ENCODE measurements at places on chromosomes 5 and 9.

- no peak for DNase-seq
Observed at GRCh38 chr5:56050551-56051255, 55.9 kb upstream of the IL6ST start.

DNA sequence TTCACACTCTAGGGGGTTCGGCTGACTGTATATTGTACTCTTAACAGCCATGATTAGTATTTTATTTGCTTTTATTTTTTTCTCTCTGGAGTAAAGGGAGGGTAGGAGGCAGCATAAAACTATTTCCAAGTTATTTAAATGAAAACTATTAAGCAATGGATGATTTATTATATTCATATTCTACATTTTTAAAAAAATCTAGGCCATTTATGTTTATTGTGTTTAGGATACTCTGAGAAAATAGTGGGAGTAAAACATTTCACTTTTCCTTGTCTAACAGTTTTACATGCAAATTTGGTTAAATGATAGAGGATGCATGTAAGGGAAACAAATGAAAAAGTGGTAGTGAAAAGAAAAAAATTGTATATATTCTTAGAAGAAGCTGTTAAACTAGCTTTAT lies 276.3 kb downstream of the GAS1 start:
- no peak for DNase-seq

DNA sequence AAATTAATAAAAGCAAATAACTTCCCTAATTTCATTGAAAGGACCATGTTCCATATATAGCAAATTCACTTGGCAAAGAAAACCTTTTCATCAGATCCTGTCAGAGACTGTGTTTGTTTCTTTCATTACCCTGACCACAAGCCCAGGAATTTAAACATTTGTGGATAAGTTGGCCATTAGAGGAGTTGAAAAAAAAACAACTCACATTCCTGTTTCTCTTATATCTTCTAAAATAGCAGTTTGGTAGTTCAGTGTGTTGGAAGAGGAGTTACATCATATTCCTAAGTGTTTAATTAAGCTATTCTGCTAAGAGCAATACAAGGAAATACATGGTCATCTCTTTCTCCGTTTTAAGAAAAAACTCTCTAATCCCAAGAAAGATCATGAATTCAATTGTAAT lies 505.6 kb downstream of the TLE1 start:
- DNase-seq: no peak

DNA sequence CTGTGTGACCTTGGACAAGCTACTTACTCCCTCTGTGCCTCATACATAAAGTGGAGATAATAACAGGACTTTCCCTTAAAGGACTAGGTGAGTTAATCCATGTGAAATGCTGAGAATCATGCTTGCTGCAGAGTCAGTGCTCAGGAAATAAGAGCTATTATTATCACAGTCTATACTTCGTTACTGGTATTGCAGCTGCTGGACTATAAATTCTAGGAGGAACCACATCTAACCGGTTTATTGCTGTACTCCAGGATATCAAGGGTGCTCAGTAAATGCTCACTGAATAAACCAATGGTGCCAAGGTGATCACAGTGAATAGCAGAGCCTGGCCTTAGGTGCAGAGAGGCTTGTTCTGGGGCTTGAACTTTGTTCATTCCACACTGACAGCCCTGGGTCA lies 69.3 kb downstream of the HSPA4 start:
- DNase-seq: no peak

GRCh38 chr5:96458176-96458575 lies 25.1 kb upstream of the PCSK1 start:
- no peak for DNase-seq

DNA sequence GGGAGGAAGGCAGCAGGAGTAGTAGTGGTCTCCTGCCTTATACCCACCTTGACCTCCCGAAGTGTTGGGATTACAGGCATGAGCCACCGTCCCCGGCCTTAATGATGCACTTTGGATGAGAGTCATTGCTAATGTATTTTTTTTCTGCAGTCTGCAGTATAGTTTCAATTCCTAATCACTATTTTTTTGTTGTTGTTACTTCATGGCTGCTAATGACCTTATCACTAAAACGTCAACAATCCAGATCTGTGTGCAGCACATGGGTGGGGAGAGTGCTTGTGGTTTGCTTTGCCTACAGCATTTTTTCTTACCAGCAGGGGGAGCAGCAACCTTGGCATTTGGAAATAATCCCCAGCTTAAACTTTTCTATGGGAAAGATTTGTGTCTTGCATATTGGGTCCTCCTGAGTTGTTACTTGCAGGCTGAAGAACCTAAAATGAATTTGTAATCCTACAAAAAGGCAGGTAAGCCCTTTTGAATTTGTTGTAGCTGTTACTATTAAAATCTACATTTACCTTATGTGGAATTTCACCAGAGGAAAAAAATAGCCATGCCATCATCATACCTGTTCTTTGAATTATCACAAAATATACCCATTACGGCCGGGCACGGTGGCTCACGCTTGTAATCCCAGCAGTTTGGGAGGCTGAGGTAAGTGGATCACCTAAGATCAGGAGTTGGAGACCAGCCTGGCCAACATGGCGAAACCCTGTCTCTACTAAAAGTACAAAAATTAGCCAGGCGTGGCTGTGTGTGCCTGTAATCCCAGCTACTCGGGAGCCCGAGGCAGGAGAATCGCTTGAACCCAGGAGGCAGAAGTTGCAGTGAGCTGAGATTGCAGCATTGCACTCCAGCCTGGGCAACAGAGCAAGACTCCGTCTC lies 6.3 kb upstream of the MED7 start:
- peak; percentile 82 for DNase-seq

DNA sequence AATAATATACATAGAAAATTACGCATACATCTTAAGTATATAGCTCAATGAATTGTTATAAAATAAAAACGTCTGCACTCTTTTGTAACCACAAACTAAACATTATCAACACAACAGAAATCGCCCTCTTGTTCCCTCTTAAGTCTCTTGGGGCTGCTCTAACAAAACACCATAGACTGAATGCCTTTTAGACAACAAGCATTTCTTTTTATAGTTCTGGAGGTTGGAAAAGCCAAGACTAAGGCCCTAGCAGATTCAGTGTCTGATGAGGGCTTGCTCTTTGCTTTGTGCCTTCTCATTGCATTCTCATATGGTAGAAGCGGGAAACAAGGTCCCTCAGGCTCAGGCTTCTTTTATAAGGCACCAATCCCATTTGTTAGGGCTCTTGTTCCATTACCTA lies 4.9 kb upstream of the IFNB1 start:
- no peak for DNase-seq

DNA sequence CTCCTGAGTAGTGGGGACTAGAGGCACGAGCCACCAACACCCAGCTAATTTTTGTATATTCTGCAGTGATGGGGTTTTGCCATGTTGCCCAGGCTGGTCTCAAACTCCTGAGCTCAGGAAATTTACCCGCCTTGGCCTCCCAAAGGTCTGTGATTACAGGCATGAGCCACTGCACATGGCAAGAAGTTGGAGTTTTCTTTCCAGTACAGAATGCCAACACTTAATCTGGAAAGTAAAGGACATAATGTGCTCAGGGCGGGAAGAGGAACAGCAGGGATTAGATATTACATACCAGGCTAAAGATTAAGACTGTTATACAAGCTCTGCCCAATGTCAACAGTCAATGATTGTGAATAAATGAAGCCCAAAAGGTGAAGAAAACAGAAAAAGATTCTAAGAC lies 47.2 kb upstream of the AGXT2 start:
- no peak for DNase-seq

DNA sequence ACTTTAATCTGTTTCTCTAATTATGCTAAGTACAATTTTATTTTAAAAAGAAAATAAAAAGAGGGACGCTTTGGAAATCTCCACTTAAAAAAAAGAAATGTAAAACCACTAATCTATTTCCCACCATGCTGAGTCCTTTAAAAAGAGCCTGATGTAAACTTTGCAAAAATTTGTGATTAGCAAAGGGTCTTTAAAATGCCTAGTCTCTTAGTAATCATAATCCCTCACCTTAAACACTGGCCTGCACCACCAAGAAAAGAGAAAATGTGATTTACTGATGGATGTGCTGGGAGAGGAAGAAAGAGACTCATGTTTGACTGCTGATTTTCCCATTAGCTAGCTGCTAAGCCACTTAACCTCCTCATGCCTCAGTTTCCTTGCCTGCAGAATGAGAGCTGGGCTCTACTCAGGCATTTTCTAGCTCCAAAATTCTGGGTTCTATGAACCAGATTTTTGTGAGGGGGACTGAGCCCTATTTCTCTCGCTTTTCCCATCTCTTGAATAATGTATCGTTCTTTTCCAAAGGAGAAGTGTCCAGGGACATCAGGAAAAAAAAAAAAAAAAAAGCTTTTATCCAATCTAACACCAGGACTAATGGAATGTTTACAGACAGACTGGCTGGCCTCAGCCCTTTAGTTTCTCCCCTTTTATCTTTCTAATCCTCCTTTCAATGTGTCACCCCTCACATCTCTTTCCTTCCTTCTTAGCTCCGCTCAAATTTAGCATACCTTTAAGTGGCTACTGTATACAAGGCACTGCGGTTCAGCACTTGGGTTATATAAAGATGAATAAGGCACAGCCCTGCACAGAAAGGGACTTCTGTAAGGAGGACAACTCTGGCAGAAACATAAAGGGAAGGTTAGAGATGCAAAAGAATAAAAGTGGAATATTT lies 312.4 kb downstream of the ARL15 start:
- no peak for DNase-seq

GRCh38 chr9:82961504-82962125 lies 101.3 kb downstream of the RASEF start:
- DNase-seq: peak; percentile 7

DNA sequence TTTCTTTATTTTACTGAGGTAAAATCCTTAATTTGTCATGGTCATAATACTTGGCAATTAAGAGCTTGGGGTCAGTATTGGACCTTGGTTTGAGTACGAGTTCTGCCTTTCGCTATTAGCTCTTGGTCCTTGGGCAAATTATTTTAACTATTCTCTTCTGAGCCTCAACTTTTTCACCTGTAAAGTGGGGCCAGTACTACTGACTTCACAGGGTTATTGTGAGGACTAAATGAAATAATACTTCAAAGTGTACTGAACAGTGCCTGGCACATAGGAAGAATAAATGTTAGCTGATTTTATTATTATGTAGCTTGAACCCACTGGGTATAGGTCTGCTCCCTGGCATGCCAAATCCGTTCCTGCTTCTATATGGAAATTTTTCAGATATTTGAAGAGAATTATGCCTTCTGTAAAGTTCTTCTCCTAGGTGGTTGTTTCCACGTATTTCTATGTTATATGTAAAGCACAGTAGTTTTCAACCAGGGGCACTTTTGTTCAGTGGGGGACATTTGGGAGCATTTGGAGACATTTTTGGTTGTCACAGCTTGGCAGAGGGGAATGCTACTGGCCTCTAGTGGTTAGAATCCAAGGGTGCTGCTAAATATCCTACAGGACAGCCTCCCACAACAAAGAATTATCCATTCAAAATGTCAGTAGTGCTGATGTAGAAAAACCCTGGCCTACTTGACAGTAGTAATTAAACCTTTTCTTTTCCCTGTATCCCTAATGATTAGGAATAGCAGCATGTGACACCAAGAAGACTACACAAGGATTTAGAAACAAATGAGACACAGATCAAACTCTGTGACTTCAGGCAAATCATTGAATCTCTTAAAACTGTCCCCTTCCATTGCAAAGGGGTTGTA lies 4.5 kb downstream of the RCL1 start:
- DNase-seq: peak; percentile 90

DNA sequence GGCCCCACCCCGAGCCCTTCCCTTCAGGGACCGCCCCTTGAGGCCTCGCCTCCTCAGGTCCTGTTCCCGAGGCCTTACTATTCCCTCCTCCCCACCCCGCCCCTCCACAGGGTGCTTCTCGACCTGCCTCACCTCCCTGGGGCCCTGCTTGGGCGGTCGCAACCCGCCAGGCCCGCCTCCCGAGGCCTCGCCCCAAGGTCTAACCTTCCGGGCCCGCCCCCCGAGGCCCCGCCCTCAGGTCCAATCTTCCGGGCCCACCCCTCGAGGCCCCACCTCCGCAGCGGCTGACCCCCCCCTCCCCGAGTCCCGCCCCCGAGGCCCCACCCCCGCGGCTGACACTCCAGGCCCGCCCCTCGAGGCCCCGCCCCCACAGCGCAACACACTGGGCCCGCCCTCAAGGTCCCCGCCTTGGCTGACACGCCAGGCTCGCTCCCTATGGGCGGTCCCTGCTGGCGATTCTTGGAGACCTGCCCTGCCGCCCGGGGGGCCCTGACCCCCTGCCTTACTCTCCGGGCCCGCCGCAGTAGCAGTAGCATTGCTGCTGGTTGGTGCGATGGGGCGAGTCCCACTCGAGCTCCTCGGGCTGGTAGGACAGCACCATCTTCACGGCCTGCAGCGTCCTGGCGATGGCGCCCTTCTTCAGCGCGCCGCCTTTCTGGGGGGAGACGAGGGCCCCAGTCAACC lies 8.2 kb downstream of the PHF19 start:
- peak; percentile 96 for DNase-seq

GRCh38 chr5:145588113-145588512 lies 247.0 kb downstream of the PRELID2 start:
- no peak for DNase-seq

DNA sequence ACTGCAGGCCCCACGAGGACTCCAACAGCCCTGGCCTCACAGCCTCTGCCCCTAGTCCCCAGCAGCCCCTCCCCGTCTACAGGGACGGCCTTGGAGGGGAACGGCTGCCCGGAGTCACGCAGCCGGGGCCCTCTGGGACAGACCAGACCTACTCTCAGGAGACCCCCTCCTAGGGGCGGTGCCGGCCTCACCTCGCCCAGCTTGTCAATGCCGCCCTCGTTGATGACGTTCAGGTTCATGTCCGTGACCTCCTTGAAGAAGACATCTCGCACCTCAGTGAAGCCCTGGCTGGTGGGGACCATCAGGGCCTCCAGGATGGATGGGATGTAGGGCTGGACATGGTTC lies 58.6 kb downstream of the LRSAM1 start:
- DNase-seq: no peak

GRCh38 chr9:129270903-129271431 lies 92.9 kb upstream of the IER5L start:
- DNase-seq: no peak

DNA sequence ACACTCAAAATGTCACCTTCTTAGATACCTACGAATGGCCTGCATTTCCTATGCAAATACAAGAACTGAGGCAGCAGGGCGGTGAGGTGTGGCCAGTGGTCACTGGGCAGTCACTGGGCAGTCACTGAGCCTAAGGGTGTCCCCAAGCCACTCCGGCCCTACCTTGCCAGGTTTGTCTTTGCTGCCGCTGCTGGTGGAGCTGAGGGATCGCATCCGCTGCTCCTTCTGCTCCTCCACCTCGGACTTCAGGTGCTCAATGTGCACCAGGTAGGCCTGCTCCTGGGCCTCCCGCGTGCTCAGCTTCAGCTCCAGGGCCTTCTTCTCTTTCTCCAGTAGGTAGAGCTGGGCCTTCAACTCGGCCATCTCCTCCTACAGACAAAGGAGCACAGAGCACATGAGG lies 72.3 kb downstream of the DCP2 start:
- DNase-seq: no peak

- DNase-seq: no peak
Observed at GRCh38 chr9:35313916-35314315, 152.1 kb downstream of the UNC13B start.

DNA sequence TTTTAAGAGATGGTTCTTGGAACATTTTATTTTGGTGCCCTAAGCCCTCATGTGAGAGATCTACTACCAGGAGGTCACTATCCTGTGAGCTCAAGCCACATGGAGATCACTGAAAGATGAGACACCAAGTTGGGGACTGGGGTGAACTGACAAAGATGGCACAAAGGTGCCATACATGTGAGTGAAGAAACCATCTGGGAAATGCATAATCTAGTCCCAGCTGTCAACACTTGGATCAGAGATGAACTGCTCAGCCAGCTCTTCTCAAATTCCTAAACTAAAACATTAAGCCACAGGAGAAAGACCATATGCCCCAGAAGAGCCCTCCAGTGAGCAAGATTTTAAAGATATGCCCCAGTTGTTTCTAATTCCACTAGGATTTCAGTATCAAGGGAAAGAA lies 22.2 kb upstream of the MYOT start:
- DNase-seq: no peak

Measured in hematopoietic multipotent progenitor cell treated with erythropoietin and hydrocortisone succinate and interleukin-3 and kit ligand, for 17 days (in vitro differentiated cells).